NCI-H1092 (cell line): ENCODE measurements at places on chromosomes 12 and 14.

- DNase-seq: no peak
Observed at GRCh38 chr14:47259796-47260195, 415.6 kb downstream of the MDGA2 start.

GRCh38 chr12:98591209-98591608 is 2.3 kb upstream of the SLC25A3 start:
- no peak for DNase-seq

DNA sequence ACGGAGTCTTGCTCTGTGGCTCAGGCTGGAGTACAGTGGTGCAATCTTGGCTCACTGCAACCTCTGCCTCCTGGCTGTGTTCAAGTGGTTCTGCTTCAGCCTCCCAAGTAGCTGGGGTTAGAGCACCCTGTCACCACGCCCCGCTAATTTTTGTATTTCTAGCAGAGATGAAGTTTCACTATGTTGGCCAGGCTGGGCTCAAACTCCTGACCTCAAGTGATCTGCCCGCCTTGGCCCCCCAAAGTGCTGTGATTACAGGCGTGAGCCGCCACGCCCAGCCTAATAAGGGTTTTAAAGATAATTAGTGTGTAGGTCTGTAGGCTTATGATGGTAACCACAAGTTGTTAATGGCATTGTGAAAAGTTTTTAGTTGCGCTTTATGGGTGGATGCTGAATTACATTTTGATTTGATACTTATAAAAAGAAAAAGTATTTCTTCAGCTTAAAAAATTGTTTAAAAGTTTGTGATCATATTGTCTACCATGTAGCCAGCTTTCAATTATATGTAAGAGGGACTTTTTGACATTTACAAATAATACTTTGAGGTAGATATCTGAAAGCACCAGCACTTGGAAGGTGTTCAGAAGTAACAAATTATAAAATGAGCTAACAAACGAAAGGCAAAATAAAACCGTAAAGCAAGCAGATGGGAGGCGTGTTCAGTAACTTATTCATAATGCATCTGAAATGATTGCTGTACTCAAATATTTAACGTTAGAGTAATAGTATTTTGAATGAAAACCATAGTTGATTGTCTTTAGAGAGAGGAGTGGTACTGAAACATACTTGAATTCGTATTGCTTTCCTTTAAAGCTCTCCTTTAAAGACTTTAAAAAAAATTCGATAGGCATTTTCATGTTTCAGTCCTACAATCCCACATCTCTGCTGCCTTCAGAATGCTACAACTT is 37.1 kb downstream of the MDM2 start:
- DNase-seq: no peak

DNA sequence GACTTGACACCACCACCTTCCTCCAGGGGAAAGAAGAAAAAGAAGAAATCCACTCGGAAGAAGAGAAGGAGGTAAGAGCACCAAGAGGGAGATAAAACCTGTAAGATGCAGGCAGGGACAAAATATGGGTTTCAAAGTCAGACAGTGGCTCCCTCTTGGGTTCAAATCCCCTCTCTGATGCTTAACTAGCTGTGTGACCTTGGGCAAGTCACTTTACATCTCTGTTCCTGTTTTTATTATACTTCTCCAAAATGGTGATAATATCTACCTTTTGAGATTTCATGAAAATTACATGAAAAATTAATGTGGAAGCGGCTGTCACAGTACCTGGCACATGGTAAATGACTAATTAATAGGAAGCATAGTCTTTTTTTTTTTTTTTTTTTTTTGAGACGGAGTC is 64.4 kb upstream of the HSPB8 start:
- DNase-seq: no peak

DNA sequence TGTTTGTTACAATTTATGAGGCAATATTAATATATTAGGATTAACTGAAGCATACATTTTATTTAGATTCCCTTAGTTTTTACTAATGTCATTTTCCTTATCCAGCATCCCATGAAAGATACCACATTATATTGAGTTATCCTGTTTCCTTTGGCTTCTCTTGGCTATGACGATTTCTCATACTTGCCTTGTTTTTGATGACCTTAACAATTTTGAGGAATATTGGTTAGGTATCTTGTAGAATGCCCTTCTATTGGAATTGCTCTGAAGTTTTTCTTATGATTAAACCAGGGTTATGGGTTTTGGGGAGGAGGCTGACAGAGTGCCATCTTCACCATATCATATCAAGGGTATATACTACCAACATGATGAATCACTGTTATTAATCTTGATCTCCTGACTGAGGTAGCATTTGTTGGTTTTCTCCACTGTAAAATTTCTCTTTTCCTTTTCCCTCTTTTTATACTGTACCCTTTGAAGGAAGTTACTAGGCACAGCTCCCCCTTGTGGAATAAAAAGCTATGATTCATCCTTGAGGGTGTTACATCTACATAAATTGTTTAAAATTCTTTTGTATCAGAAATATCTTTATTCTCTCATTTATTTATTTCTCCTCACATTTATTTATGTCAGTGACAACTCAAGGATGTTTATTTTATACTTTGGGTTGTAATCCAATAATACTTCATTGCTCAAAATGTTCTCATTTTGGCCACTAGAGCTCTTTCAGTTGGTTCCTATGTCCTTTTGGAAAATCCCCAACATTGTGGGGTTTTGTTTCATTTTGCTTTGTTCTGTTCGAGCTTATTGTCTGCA is 239.0 kb downstream of the SLC16A7 start:
- DNase-seq: no peak

- no peak for DNase-seq
Observed at GRCh38 chr12:21543151-21543550, 17.1 kb downstream of the SPX start.

DNA sequence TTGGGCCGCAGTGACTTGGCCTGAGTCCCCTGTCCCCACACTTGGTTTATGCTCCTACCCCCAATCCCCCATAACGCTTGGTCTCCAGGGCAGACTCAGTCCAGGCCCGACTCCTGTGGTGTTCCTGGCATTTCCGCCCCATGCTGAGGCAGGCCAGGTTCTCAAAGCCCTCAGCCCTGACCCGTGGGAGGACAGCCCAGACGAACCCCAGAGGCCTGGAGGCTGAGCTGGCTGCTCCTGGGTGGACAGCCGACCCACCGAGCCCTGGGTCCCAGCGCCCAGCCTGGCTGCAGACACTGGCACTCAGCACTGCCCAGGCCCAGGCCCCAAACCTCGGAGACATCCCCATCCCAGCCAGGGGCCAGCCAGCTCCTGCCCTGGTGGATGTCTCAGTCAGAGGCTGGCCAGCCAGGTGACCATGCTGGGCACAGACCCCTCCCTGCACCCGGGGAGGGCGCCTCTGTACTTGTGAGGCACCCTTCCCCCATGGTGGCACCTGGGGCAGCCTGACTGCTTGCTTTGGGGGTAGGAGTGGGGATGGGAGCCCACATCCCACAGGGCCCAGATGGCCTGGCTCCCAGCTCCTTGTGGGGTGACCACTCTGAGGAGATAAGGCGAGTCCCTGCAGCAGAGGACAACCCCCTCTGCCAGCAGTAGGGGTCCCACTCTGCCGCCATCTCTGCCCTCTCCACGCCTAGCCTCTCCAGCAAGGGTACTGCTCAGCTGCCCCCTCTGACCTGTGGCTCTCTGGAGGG is 1.4 kb downstream of the PLD4 start:
- DNase-seq: no peak

DNA sequence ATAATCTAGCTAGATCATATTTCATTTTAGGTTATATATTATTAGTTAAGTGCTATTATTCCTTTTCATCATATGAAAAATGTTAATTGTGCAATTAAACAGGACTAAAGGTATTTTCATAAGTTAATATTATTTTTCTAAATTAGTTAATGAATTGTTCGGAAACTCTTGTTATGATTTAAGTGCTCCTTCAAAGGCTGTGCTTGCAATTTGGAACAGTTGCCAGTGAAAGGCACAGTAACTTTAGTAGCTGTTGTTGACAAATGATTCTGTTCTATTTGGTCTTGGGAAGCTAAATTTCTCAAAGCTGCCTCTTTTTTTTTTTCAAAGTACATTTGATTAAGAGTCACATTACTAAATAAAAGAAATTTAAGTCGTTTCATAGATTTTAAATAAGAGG is 40.7 kb downstream of the PTPRQ start:
- no peak for DNase-seq

GRCh38 chr14:98949481-98950135 is 322.4 kb downstream of the BCL11B start:
- DNase-seq: no peak

- DNase-seq: no peak
Observed at GRCh38 chr12:422526-422925, 21.1 kb downstream of the CCDC77 start.

DNA sequence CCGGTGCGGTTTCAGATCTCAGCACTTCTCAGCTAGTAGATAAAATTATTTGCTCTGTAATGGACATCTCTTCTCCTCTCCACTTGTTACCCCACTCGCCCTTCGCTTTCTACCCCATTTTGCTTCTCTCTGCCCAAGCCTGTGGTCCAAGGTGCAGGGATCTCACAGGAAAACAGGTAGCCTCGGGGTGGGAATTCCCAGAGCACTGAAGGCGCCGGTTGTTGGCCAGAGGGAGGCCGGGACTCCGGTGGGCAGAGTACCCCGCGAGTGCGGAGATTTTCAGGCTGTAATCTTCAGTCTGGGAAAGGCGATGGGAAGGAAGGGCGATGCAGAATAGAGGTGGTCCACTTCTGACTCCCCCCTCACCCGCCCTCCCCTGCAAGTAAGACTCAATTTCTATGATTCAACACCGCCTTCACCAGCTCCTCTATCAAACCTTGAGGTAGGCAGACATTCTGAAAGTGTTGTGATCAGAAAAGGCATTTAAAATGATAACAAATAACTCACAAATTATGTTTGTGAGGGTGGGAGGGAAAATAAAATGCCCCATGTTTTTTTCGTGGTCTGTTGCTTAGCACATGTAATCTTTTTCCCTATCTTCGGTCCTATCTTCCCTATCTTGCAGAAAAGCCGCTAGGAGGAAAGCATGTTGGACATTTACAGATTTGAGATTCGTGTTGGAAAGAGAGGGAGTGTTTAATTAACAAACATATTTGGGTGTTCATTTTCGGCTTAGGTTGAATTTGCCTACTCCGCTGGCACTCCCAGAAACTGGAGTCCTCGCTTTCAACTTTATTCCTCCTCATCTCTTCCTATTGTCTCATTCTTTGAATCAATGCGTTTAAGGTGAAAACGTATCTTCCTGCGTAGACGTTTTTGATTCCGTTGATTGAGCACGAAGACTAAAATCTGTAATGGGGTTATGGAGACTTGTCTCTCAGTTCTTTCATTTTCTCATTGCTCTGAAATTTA is 8.5 kb downstream of the FOXG1 start:
- DNase-seq: no peak

DNA sequence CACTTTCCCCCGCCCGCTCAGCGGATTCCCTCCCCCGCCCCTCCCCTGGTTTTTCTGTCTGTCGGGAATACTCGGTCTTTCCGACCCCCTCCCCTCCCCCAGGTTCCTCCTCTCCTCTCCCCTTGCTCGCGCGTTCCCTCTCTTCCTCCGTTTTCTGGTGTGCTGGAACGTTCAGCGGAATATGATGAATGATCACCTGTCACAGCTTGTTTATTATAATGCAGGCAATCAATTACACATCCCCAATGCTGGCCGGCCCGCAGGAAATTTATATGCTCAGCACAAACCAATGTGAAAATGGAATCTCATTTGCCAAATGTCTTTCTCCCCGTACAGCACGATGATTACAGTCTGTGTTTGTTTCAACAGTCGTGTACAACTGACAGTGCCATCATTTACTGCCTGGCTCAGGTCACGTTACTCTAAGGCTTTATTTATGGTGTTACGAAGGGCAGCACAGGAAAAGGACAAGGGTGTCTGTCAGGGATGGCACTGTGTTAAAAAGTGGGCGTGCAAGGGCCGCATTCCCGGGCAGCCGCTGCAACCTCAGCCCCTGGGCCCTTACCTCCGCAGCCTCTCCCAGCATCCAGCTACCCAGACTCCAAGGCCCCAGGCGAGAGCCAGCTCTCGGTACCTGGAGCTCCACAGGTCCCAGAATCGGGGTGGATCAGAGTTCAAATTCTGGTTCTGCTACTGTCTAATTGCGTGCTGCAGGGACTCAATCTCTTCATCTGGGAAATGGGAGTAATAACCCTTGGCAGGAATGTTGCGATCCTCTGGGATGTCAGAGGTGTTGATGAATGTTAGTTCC is 24.7 kb upstream of the MAP1LC3B2 start:
- no peak for DNase-seq

DNA sequence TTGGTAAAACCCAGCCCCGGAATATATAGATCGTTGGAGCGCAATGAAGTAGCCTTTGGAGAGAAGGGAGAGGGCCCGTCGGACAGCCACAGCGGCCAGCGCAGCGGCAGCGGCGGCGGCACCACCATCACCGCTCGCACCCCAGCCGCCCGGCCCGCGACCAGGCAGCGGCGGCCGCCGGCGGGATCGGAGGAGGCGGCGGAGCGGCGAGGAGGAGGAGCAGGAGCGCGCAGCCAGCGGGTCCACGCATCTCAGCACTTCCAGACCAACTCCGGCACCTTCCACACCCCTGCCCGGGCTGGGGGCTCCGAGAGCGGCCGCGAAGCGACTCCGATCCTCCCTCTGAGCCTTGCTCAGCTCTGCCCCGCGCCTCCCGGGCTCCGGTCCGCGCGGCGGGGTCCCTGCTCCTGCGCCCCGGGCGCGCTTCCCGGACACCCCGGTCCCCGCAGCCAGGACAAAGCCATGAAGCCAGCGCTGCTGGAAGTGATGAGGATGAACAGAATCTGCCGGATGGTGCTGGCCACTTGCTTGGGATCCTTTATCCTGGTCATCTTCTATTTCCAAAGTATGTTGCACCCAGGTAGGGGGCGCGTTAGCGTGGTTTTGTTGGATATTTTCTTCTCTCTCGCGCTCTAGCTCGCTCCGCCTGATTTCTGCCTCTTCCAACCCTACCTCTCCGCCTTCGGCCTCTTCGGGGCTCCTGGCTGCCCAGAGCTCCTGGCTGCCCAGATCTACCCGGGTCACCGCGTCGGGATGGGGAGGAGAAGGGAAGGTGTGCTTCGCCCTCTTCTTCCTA is 400 bp downstream of the CHST11 start:
- peak; percentile 61 for DNase-seq

DNA sequence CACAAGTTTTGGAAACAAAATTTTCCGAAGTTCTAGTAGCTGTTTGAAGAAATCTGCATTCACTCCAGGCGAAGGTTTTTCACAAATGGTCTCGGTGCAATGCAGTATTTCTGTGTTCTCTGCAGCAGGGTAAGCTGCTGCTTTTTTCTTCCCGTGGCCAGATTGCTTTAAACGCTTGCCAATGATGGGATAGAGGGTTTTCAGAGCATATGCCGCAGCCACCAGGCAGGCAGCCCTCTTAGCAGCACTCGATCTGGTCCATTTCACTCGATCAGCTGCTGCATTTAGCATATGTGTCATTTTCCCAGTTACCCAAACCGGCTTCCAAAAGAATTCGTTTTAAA is 315 bp downstream of the ABCD2 start:
- DNase-seq: no peak

GRCh38 chr12:39490500-39491282 is 47.8 kb upstream of the KIF21A start:
- no peak for DNase-seq

DNA sequence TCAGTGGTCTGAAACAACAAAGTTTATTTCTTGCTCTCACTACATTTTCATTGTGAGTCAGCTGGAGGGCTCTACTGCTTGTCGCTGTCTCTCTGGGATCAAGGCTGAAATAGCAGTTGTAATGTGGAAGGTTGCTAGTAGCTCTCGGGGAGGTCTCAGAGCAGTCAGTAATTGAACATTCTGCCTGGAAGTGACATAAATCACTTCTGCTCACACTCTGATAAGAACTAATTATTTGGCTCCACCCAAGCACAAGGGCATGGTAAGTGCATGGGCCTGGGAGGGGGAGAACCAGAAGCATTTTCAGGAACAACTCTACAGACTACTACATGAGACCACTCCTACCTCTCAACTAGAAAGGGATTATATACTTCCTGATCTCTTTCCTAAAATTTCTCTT is 128.2 kb downstream of the TMEM117 start:
- no peak for DNase-seq

- no peak for DNase-seq
Observed at GRCh38 chr12:104063712-104064030, 660 bp upstream of the HCFC2 start.
